HuH-7.5 (cell line): ENCODE measurements at places on chromosomes 2 and 18.

GRCh38 chr18:38350141-38350540, 784.5 kb upstream of the CELF4 start:
- DNase-seq = no peak

DNA sequence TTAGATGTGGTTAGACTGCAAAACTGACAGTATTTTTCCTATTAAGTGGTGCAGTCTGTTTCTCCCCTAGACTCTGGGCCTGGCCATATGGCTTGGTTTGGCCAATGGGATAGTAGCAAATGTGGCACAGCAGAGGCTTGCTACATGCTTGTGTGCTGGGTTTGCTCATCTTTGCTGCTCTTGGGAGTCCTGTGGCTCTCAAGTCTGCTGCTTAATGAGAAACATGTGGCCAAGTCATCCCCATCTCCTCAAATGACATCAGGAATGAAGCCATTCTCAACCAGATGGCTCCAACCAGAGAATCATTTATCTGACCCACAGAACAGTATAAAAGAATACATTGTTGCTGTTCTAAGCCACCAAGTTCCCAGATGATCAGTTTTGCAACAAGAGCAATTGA, 57.1 kb upstream of the PAX3 start:
- DNase-seq = no peak

DNA sequence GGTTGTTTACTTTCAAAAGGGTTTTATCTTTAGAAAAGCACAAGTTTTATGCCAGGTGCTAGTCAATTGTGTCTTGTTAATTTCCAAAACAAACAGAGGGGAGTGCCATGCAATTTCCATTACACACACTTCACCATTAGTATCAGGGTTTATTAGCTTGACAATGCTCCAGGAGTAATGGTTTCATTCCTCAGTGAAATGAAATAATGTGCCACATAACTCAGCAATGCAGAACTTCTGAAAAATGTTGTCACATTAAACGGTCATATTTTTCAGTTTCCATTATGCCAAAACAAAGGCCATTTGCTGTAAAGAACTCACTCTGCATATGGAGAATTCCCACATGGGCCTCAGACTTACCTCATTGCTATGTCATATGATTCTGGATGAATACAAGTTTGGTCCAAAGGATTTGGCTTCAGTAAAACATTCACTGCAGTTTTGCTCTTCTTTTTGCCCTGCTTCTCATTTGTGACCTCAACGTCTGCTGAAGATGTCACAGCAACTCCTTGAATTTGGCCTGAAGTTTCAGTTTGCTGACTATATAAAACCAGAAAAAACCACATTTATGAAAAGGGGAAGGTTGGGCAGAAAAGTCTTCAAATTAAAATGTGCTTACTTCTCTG, 198.2 kb downstream of the SRBD1 start:
- no peak for DNase-seq

GRCh38 chr2:137846993-137847392, 117.3 kb upstream of the HNMT start:
- DNase-seq = no peak

DNA sequence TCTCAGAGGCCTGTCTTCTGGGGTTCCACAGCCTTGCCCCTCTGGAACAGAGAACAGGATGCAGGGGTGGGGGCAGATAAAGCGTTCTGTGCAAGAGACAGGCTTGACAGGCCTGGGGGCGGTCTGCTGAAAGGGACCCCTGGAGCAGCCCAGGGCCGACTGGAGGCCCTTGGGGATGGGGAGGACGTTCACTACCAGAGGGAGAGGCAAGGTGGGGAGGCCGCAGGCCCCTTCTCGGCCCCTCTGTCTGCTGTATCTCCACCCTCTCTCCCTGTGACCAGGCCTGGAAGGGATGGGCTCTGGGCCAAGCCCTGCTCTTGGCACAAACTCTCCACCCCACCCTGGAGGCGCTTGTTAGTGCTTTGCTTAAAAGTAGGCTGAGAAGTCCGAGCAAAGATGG, 27.3 kb upstream of the INHBB start:
- DNase-seq = no peak

GRCh38 chr2:213148572-213149261, 2.7 kb downstream of the IKZF2 start:
- no peak for DNase-seq

GRCh38 chr2:222701721-222702131, 30.3 kb downstream of the MOGAT1 start:
- DNase-seq = no peak

DNA sequence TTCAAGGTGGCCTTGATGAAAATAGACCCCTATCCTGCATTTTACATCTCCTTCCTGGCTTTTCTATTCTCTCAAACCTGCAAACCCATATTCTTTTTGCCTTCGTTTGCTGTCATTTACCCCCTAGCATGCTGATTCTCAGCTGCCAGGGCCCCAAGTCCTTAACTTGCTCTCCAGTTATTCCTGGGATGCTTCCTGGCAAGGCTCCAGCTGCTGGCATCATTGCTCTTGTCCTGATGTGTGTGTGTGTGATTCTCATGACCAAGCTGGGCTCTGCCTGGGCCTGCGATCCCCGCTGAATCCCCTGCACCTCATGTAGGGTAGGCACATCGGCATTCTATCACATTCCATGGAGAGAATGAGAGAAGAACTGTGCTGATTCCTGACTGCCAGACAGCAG, 11.9 kb downstream of the NPAS2 start:
- no peak for DNase-seq

DNA sequence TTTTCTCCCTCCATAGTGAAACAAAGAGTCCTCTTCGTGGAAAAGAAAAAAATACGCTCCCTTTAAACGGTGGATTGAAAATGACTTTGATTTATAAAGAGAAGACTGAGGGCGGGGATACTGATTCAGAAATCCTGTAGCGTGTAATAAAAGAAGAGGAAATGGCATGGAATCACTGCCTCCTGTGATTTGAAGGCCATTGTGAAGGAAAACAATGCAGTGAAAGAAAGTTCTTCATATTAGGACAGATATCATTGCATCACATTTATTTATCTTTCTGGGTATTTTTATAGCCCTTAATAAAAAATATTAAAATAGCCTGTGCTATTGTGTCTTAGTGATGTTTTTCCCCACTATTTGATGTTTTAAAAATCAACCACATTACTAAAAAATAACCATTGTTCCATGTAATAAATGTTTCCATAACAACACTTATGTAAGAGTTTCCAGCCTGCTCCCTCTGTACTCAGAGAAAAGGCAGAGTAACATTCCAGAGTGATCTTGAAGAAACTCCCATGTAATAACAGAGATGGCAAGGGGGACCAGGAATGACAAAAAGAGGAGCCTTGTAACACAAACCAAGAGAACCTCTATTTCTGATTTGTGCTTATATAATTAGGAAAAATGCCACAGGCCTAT, 8.0 kb downstream of the MRPL33 start:
- no peak for DNase-seq

DNA sequence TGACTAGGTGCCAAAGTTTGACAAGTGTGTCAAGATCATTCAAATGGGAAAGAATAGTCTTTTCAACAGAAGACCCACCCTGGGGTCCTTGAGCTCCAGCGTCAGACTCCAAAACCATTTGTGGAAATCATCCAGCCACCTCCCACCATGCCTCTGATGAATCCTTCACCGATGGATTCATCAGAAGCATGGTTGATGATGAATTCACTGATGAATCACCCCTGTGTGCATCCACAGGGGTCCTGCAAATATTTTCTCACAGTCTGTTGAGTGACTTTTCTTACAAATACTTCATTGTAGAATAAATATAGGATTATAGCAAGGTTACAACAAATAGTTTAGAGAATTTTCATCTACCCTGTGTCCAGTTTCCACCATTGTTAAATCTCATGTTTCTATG, 4.3 kb downstream of the UGT1A9 start:
- DNase-seq = no peak

GRCh38 chr18:61535401-61535800, 202.2 kb downstream of the CDH20 start:
- no peak for DNase-seq

DNA sequence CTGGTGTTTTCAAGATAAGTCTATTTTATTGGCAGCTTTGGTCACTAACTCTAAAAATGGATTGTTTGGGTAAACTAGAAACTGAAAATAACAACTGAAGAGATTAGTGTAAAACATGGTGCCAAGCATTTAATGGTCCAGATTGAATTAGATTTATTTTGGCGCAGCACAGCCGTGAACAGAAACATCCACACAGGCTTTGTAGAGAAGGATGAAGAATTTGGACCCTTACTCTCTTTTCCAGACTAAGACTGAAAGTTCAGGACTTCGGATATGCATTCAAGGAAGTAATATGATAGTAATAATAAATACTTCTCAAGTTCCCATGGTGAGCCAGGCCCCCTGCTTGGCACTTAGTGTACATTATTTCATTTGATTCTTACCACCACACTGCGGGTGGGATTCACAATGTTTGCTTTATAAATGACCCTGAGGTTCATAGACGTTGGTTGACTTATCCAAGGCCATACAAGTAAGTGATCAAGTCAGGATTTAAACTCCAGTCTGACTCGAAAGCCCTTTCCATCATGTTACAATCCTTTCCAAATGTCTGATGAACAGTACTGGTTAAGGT, 54.2 kb upstream of the ITGB6 start:
- no peak for DNase-seq

DNA sequence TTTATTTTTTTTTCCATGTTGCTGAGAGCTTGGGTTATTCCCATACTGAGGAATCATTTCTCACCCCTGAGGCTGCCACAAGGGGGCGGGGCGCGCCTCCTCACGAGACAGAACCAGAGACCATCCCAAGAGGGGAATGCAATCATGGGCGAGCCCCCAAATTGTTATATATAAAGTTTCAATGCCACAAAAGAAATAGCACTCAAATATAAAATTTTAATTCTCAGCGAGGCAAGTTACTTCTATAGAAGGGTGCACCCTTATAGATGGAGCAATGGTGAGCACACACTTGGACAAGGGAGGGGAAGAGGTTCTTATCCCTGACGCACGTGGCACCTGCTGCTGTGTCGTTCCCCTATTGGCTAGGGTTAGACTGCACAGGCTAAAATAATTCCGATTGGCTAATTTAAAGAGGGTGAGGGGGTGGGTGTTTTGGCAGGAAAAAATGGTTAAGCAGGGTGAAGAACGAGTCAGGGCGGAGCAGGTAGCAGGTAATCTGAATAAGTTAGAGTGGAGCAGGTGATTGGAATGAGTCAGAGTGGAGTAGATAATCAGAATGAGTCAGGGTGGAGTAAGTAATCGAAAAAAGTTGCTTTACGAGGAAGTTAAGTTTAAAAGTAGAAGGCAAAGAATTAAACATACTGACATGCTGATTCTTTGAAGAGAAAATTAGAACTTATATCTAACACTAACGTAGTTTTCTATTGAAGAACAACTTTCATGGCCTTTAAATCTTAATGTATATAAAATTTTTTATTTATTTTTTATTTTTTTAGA, 177.5 kb downstream of the MTCL1 start:
- DNase-seq = no peak

DNA sequence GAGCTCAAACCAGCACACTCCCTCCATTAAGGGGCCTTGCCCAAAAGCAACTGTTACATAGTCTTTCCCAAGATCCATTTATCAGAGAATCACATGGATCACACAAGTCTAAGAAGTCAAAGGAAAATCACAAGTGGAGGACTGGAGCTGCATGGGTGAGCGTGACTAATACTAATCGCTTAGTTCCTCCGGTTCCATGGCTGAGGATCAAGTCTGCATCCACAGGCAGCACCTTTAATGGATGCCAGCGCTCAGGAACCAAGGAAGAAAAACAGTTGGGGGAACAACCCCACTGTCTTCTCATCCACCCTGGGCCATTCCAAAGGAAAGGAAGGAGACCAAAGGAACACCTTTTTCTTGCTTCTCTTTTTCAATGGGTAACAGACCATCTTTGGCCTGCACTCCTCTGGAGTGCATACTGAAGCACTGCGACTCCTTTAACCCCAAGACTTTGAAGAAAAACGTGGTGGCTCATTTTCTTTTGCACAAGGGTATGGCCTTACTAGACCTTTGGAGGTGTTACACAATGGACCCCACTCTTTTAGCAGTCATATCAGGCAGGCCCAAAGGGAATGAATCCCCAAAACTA, 9.2 kb upstream of the WDR33 start:
- no peak for DNase-seq

- DNase-seq = no peak
Observed at GRCh38 chr2:65358678-65359400, 73.6 kb downstream of the SPRED2 start.

- no peak for DNase-seq
Observed at GRCh38 chr2:71807581-71808451, 339.8 kb downstream of the CYP26B1 start.

GRCh38 chr2:158199928-158200650, 98.4 kb downstream of the UPP2 start:
- DNase-seq = no peak

DNA sequence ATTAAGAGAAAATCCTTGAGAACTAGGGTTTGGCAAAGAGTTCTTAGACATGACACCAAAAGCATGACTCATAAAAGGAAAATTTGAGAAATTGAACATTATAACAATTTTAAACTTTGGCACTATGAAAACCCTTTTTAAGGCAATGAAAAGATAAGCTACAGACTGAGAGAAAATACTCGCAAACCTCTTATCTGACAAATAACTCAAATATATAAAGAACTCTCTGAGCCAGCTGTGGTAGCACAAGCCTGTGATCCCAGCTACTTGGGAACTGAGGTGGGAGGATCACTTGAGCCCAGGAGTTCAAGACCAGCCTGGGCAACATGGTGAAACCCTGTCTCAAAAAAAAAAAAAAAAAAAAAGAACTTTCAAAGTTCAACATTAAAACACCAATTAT, 70.5 kb downstream of the FAM168B start:
- no peak for DNase-seq

GRCh38 chr2:77922567-77922966, 400.4 kb upstream of the LRRTM4 start:
- DNase-seq = no peak

DNA sequence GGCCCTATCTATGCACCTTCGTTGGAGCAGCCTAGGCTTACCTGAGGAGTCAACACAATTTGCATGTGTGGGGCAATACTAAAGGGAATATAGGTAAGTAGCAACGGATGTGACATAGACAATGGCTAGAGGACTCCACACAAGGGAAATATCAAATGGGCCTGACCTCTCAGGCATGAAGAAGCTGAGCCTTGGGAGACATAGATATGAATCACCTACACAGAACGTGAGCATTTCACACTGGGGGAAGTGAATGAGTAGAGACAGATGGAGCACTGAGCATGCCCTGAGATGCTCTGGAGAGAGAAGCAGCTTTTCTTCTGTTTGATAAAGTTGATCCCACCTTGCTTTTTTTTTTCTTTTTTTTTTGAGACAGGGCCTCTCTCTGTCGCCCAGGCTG, 97.9 kb downstream of the ATL2 start:
- DNase-seq = no peak

- no peak for DNase-seq
Observed at GRCh38 chr18:1875219-1875618, 696.1 kb downstream of the METTL4 start.

DNA sequence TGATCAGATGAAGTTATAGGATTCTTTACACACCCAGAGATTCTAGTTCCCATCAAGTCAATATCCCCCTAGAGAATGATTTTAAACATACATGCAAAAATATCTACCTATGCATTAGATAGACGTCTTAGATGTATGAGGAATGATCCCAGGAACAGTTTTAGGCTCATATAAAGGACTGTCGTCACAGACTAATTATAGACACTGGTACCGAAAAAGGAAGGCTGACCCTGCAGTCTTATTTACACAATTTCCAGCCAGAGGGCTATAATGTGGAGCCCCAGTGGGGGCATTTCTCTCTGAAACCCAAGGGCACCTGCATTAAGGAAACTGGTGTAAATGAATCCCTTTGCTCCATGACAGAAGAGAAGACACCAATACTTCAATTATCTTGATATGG, 170.4 kb downstream of the ZNF521 start:
- DNase-seq = no peak

GRCh38 chr2:168456521-168457189, 583 bp downstream of the CERS6 start:
- DNase-seq = peak; percentile 30

GRCh38 chr2:128178650-128179460, 87.9 kb downstream of the UGGT1 start:
- no peak for DNase-seq
